ENCODE measurements at places on chromosomes 4 and X. TPM values are rescaled to one million over a fixed set of nuclear protein-coding genes. Genes with fewer than 3 reads are reported as not detected.

TMEM255A gene
- not detected for total RNA-seq

MAGEA6 gene
- not detected for total RNA-seq

MAGED2 gene
- total RNA-seq: 49.7 TPM

GRCh38 chr4:158139086-158139485 lies 33.7 kb downstream of the GASK1B start:
- no peaks in the 10 kb centered on the region for H3K4me1 ChIP-seq
- H3K36me3 ChIP-seq: no peaks in the 10 kb centered on the region
- no peak for DNase-seq
- H3K27ac ChIP-seq: no peak overlapping the region
- H3K27me3 ChIP-seq: no peaks in the 10 kb centered on the region

MAGEH1 gene
- total RNA-seq: 20.6 TPM

DNA sequence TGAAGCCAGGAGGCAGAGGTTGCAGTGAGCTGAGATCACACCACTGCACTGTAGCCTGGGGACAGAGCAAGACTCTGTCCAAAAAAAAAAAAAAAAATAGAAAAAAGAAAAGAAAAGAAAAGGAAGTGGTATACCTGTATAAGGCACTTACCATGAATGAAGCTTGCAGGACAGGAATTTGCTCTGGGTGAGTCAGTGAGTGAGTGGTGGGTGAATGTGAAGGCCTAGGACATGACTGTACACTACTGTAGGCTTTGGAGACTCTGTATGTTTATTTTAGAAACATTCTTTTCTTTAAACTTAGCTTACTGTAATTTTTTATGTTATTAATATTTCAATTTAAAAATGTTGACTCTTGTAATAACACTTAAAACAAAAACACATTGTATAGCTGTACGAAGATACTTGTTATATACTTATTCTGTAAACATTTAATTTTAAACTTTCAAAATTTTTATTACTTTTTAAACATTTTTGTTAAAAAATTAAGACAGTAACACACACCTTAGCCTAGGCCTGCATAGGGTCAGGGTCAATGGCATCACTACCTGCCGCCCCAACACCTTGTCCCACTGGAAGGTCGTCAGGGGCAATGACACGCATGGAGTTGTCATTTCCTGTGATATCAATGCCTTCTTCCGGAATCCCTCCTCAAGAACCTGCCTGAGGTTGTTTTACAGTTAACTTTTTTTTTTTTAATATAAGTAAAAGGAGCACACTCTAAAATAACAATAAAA lies 78.7 kb downstream of the CLNK start:
- H3K27ac ChIP-seq: no peak overlapping the region
- DNase-seq: no peak
- H3K36me3 ChIP-seq: no peaks in the 10 kb centered on the region
- no peaks in the 10 kb centered on the region for H3K4me1 ChIP-seq

- no peak overlapping the region for H3K27ac ChIP-seq
- H3K4me3 ChIP-seq: no peak overlapping the region
- DNase-seq: no peak
- peaks cover 4% of the 10 kb centered on the region for H3K4me1 ChIP-seq
- H3K27me3 ChIP-seq: no peaks in the 10 kb centered on the region
Measured at GRCh38 chr4:53307819-53308780, 57.8 kb downstream of the SCFD2 start.

GRCh38 chrX:133185119-133185518 lies 33.0 kb downstream of the TFDP3 start:
- H3K4me3 ChIP-seq: no peak overlapping the region
- H3K27ac ChIP-seq: no peak overlapping the region
- peaks cover 30% of the 10 kb centered on the region for H3K27me3 ChIP-seq

- no peak for DNase-seq
- H3K4me3 ChIP-seq: no peak overlapping the region
- no peaks in the 10 kb centered on the region for H3K36me3 ChIP-seq
- no peak overlapping the region for H3K27ac ChIP-seq
- H3K4me1 ChIP-seq: no peaks in the 10 kb centered on the region
Measured at GRCh38 chr4:96162636-96163035, 322.7 kb downstream of the PDHA2 start.

GRCh38 chrX:81355436-81355835 lies 153.5 kb downstream of the SH3BGRL start:
- DNase-seq: no peak
- no peaks in the 10 kb centered on the region for H3K4me1 ChIP-seq
- no peaks in the 10 kb centered on the region for H3K36me3 ChIP-seq
- no peak overlapping the region for H3K4me3 ChIP-seq
- peaks cover 11% of the 10 kb centered on the region for H3K27me3 ChIP-seq

- no peak overlapping the region for H3K27ac ChIP-seq
- H3K27me3 ChIP-seq: no peaks in the 10 kb centered on the region
- peaks cover 4% of the 10 kb centered on the region for H3K4me1 ChIP-seq
- H3K36me3 ChIP-seq: no peaks in the 10 kb centered on the region
- DNase-seq: no peak
- no peak overlapping the region for H3K4me3 ChIP-seq
Measured at GRCh38 chrX:56975611-56976010, 19.7 kb downstream of the SPIN3 start.

GRCh38 chr4:21792736-21793135 lies 155.8 kb downstream of the KCNIP4 start:
- no peaks in the 10 kb centered on the region for H3K27me3 ChIP-seq
- no peak overlapping the region for H3K4me3 ChIP-seq
- no peaks in the 10 kb centered on the region for H3K4me1 ChIP-seq

DNA sequence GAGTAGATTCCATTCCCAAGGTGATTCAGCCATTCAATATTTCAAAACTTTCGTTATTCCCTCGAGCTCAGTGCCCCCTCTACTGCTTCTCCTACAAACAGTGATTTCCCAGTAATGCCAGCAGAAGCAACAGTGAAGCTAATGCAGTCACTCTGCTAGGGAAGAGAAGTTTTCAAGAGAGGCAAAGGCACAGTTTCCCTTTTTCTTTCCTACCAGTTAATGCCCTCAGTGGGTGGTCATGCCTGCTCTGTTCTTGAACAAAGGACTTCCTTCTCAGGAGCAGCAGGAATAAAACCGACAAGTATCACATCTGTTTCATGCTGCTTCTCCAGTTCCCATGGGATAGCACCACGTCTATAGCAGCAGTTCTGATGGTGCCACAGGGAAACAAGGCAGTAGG lies 317.2 kb downstream of the TENM3 start:
- H3K36me3 ChIP-seq: no peaks in the 10 kb centered on the region
- no peaks in the 10 kb centered on the region for H3K4me1 ChIP-seq
- DNase-seq: no peak
- H3K27me3 ChIP-seq: no peaks in the 10 kb centered on the region

- H3K4me1 ChIP-seq: no peaks in the 10 kb centered on the region
- H3K4me3 ChIP-seq: no peak overlapping the region
- no peaks in the 10 kb centered on the region for H3K36me3 ChIP-seq
- no peak overlapping the region for H3K27ac ChIP-seq
- no peaks in the 10 kb centered on the region for H3K27me3 ChIP-seq
Measured at GRCh38 chr4:100312615-100313350, 122.5 kb upstream of the DDIT4L start.

ODAM gene
- not detected for total RNA-seq

DNA sequence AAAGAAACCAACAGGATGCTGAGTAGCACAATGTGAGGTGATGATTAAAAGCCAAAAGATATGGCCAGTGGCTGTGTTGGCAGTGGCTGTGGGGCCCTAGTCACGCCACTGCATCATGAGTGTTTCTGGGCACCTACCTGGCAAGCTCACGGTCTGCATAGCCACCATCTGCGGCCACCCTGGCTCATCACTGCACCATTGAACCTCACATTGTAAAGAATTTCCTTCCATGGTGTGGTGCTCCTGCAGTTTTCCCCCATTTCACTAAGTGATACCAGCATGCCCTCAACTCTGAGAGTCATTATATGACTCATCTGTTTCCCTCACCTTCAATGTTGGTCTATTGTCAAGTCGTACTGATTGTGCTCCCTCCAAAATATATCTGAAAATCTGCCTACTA lies 45.5 kb upstream of the CLNK start:
- peak; percentile 39 for DNase-seq
- H3K4me1 ChIP-seq: peaks cover 75% of the 10 kb centered on the region
- peaks cover 2% of the 10 kb centered on the region for H3K36me3 ChIP-seq
- H3K27ac ChIP-seq: peak overlapping the region; percentile 92

DNA sequence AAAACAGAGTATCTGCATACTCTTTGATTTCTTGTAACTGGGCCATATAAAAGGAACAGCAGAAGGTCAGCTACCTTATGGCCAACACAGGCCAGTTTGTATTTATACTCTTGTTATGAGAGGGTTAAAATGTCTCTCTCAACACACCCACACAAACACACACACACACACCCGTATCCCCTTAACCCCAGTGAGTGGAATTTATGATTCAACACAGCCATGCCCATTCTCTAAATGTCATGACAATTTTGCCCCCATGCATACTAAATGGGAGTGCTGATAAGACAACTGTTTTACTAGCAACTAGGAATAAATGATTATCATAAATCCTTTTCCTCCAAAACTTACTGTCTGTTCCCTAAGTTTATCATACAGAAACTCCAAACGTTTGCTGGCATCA lies 22.1 kb upstream of the SCD5 start:
- H3K36me3 ChIP-seq: peaks cover 7% of the 10 kb centered on the region
- H3K27ac ChIP-seq: peak overlapping the region; percentile 49
- DNase-seq: no peak
- no peak overlapping the region for H3K4me3 ChIP-seq
- H3K4me1 ChIP-seq: peaks cover 8% of the 10 kb centered on the region

DNA sequence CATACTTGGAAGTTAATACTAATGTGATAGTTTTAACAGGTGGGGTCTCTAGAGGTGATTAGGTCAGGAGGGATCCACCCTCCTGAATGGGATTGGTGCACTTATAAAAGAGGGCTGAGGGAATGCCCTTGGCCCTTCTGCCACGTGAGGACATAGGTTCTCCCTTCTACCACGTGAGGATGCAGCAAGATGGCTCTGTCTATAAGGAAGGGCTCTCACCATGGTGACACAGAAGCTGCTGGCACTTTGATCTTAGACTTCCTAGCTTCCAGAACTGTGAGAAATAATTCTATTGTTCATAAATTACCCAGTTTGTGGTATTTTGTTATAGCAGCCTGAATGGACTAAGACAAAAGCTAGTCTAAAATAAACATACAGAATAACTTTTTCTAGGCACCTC lies 1.0 kb downstream of the AADAT start:
- no peaks in the 10 kb centered on the region for H3K36me3 ChIP-seq
- no peak overlapping the region for H3K27ac ChIP-seq
- peaks cover 43% of the 10 kb centered on the region for H3K27me3 ChIP-seq
- peaks cover 7% of the 10 kb centered on the region for H3K4me1 ChIP-seq

DNA sequence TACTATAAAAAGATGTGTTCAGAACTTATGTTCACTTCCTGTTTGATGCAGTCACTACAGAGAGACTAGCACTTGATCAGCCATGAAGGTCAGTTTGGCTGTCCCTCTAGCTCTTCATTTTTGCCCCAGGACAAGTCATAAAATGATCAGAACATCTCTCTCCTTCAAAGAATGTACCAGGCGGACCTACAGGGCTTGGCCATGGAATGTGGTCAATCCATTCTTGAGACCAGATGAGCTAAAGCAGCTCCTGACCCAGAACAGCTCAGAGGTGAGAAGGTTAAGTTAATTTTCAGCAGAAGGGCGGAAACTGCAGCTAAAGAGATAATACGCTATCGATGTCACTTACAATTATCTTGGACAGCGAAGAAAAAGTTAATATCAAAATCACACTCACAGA lies 49.2 kb upstream of the TAB3 start:
- H3K27me3 ChIP-seq: peaks cover 14% of the 10 kb centered on the region
- no peaks in the 10 kb centered on the region for H3K4me1 ChIP-seq
- H3K4me3 ChIP-seq: no peak overlapping the region
- no peak for DNase-seq

- no peak overlapping the region for H3K27ac ChIP-seq
- H3K27me3 ChIP-seq: no peaks in the 10 kb centered on the region
- peak; percentile 15 for DNase-seq
- H3K4me1 ChIP-seq: peaks cover 4% of the 10 kb centered on the region
- no peak overlapping the region for H3K4me3 ChIP-seq
Measured at GRCh38 chr4:52983563-52984303, 121.6 kb downstream of the RASL11B start.

GRCh38 chrX:119488749-119489148 lies 20.5 kb downstream of the SLC25A5 start:
- H3K27me3 ChIP-seq: peaks cover 13% of the 10 kb centered on the region
- peak; percentile 34 for DNase-seq
- H3K36me3 ChIP-seq: no peaks in the 10 kb centered on the region
- no peak overlapping the region for H3K27ac ChIP-seq
- no peaks in the 10 kb centered on the region for H3K4me1 ChIP-seq

DNA sequence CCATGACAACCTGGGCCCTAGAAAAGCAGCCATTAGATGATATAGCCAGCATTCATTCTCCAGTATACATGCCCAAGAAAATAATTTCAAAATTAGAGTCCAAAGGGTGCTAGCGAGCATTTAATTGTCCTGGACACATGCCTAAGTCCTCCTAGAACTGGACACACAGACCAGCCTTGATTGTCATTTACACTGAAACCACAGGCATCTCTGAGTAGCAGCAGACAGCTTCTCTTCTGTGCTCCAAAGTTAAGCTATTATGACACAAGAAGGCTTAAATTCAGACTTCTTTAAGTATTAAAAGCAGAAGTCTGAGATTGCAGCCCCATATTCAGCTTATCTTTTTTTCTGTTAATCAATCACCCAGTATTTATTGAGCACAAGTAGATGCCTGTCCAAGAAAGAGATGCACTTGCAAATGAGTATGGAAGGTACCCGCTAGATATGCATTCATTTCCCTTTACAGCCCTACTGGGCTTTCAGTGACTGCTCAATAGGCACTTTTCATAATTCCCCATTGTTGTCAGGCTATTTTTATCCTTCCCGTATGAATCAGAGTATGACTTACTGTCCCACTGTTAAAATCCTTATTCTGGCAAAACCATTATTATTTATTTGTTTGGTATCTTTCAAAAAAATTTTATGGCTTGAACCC lies 374.1 kb downstream of the FBXW7 start:
- H3K27ac ChIP-seq: no peak overlapping the region
- H3K4me3 ChIP-seq: no peak overlapping the region
- H3K27me3 ChIP-seq: no peaks in the 10 kb centered on the region

USP26 gene
- not detected for total RNA-seq

MID2 gene
- 15.8 TPM for total RNA-seq

GRCh38 chr4:24330573-24330972 lies 253.8 kb downstream of the DHX15 start:
- no peak for DNase-seq
- no peak overlapping the region for H3K27ac ChIP-seq
- no peaks in the 10 kb centered on the region for H3K4me1 ChIP-seq
- H3K27me3 ChIP-seq: no peaks in the 10 kb centered on the region
- no peaks in the 10 kb centered on the region for H3K36me3 ChIP-seq

PABPC1L2B gene
- total RNA-seq: not detected

DNA sequence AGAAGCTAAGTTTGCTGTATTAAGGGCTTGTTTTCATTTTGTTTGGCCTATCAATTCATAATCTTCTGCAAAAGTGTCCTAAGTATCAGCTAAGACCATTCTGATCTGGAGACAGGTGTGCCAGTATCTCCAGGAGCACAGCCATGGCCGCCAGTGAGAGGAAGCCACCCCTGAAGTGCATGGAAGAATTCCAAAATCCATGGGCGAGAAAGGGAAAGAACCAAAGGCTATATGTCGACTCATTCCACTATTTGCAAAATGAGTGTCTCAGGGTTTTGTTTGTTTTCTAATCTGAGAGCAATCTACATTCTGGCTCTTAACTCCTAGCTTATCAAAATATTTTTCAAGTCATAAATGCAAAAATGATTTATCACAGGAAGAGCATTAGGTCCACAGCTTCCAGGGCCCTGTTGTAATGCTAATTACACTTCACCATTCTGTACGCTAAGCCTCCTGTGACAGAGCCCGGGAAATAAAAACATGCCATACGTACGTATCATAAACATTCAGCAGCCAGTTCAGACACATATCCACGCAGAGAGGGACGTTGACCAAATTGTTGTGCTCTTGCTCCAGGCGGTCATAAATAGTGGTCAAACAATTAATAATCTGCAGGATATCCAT lies 137.3 kb upstream of the FTHL17 start:
- H3K27me3 ChIP-seq: peaks cover 17% of the 10 kb centered on the region
- H3K4me3 ChIP-seq: no peak overlapping the region
- no peaks in the 10 kb centered on the region for H3K36me3 ChIP-seq
- H3K4me1 ChIP-seq: no peaks in the 10 kb centered on the region
- no peak overlapping the region for H3K27ac ChIP-seq
- no peak for DNase-seq
